ENCODE measurements at places on chromosomes 12 and 14. TPM values are rescaled to one million over a fixed set of nuclear protein-coding genes. Genes with fewer than 3 reads are reported as not detected.

DNA sequence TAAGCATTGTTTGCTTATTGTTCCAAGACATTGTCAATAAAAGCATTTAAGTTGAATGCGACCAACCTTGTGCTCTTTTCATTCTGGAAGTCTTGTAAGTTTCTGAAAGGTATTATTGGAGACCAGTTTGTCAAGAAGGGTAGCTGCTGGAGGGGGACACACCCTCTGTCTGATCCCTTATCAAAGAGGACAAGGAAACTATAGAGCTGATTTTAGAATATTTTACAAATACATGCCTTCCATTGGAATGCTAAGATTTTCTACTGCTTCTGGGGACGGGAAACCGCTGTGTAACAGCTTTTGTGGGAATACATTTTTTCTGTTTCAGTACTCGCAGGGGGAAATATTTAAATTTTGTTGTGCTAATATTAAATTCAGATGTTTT, 3.5 kb downstream of the FOS start:
- DNase-seq, result no peak

- DNase-seq, result no peak
Measured at GRCh38 chr12:32181498-32182175, 75.0 kb downstream of the BICD1 start.

GRCh38 chr12:82896979-82897378, 210.3 kb downstream of the TMTC2 start:
- DNase-seq, result no peak

- no peak for DNase-seq
Measured at GRCh38 chr12:50282721-50283228, 545 bp downstream of the LIMA1 start.

GRCh38 chr12:124653169-124653931, 85.9 kb upstream of the NCOR2 start:
- no peak for DNase-seq

DNA sequence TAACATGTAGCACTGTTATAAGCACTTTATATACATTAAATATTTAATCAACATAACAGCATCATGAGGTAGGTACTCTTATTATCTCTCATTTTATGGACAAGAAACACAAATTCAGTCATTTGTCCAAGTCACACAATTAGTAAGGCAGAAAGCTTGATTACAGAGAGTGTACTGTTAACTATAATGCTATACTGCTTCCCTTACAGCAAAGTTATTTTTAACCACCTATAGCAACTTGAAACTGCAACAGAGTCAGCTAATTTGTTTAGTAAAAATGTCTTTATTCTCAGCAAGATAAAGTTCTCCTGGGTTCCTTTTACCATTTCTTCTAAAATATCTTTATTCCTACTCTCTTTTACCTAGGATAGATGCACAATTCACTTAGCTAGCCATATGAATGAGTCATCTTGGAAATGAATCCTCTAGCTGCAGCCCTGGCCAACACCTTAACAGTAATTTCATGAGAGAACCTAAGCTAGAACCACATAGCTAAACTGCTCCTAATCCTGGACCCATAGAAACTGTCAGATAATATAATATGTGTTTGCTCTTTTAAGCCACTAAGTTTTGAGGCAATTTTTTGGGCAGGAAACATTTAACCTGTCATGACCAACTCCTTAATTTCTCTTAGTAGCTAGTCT, 90.2 kb upstream of the HECTD1 start:
- no peak for DNase-seq

DNA sequence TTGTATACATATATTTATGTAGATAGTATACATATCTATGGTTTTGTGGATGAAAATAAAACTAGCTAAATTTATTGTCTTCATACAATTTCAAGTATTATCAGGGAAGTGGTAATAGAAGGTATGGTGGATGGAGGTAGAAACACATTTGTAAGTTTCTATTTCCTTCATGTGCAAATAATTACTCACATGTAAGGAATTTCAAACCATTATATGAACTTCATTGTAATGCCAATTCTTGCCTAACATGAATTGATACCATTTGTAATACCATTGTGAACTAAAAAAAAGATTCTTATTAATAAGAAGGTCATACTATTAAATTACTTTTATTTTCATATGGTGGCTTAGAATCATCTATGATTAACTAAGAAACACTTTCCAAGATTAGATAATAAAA, 20.1 kb upstream of the PPFIA2 start:
- no peak for DNase-seq

DNA sequence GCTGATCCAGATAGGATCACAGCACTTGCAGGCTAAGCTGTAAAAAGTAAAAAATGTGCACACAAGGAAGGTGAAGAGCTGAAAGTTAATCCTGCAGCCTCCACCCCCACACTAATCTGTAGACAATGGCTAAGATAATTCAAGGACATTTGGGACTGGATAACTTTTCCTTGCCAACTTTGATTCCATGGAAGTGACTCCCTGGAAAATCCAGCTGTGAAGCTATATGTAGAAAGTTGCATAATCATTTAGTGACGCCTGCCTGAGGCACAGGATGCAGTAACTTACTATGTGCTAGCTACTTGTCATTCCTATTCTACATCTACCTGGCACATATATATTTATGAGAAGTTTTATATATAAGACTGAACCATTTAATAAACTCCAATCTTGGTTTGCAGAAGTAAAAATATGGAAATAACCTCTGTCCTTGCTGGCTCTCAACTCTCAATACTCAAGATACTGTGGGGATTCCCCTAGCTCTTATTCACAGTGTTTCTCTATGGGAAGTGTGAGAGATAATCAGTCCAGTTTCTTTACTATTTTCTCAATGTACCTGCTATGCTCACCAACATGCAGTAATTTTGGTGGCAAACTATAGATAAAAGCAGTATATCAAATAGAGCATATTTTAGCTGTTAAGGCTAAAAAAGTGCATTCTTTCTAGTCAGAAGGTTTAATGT, 14.8 kb downstream of the LDHB start:
- DNase-seq, result no peak

- no peak for DNase-seq
Measured at GRCh38 chr12:132433641-132434395, 56.1 kb upstream of the FBRSL1 start.

DNA sequence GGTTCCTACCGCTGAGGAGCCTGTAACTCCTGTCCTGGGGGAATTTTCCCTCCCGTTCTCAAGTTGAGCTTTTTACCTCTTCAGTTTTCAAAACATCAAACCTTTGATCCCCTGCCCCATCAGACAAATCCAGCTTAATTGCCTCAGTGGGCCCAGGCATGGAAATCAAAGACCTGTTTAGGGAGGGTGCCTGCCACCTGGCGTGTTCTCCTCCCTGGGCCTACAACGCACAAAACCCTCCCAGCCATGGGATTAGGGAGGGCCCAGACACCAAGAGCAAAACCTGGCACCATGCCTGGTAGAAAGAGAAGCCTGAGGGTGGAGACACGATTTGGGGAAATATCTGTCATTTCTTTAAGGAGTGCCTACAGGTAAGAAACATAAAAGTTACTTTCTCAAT, 672.9 kb downstream of the BCL11B start:
- no peak for DNase-seq

- DNase-seq, result no peak
Measured at GRCh38 chr14:21536418-21537089, 10.4 kb upstream of the SALL2 start.

DNA sequence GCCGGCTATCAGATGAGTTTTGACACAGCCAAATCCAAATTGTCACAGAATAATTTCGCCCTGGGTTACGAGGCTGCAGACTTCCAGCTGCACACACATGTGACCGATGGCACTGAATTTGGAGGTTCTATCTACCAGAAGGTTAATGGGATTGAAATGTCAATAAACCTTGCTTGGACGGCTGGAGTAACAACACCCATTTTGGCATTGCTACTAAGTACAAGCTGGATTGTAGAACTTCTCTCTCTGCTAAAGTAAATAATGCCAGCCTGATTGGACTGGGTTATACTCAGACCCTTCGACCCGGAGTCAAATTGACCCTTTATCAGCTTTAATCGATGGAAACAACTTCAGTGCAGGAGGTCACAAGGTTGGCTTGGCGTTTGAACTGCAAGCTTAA, 100.2 kb upstream of the EVL start:
- DNase-seq, result no peak

- DNase-seq, result no peak
Measured at GRCh38 chr12:8508910-8509841, 4.1 kb upstream of the CLEC4D start.

DNA sequence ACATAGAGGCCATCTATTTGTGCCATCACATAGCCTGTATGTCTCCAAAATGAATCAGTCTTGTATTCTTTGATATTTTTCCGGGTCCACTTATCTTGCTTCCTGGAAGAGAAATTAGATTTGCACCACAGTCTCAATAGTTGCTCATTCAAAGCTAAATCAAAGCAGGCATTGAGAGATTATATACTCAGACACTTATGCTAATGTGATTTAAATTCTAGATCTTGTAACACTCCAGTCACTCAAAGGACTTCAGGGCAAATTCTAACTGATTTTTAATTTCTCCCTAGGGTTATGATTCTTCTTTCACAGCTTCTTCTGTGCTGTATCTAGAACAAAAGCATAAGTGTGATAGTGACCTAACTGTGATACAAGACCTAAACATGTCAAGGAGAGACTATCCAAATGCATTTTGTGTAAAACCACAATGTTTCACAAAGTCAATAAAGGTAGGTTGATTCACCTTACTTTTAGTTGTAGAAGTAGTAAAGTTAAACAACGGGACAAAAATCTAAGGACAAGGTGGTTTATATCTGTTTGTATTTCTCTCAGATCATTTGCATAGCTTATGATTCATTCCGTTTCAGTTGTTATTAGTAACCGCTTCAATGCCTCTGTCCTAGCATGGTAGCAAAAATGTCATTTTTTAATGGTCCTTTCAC, 26.8 kb downstream of the PLBD1 start:
- DNase-seq, result no peak

DNA sequence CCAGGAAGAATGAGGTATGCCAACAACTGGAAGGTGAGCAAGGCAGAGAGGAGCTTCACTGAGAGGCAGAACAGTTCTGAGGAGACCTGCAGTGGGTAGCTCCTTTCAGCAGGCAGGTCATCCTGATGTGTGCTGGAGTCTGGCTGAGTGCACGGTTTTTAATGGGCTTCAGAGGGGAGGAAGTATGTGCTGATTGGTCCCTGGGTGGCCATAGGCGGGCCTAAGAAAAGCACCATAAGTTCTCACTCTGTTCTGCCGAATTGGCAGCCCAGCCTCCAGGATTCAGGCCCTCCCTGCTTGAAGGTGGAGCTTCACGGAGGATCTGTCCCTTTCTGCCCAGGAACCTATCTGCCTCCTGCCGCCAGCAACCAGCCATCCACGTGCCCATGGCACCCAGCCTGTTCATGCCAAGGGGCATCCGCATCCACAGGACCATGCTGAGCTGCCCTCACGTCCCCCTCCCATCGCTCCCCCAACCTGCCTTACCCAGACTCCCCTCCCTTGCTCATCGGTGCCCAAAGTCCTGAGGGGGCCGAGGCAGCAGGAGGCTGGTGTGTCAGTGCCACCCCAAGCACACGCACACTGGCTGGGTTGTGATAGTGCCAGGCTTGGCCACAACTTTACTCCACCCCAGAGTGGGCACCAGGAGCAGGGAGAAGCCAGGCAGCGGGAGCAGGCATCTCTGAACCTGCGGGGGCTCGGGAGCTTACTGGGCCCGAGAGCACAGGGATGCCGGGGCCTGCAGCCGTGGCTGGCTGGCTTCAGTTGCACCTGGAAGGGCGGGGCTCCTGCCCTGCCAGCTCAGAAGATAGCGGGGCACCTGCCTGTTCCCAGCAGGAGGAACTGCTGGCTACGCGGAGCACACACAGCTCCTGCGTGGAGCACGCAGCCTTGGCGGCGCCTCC, 608.4 kb upstream of the FOXG1 start:
- DNase-seq, result no peak

DNA sequence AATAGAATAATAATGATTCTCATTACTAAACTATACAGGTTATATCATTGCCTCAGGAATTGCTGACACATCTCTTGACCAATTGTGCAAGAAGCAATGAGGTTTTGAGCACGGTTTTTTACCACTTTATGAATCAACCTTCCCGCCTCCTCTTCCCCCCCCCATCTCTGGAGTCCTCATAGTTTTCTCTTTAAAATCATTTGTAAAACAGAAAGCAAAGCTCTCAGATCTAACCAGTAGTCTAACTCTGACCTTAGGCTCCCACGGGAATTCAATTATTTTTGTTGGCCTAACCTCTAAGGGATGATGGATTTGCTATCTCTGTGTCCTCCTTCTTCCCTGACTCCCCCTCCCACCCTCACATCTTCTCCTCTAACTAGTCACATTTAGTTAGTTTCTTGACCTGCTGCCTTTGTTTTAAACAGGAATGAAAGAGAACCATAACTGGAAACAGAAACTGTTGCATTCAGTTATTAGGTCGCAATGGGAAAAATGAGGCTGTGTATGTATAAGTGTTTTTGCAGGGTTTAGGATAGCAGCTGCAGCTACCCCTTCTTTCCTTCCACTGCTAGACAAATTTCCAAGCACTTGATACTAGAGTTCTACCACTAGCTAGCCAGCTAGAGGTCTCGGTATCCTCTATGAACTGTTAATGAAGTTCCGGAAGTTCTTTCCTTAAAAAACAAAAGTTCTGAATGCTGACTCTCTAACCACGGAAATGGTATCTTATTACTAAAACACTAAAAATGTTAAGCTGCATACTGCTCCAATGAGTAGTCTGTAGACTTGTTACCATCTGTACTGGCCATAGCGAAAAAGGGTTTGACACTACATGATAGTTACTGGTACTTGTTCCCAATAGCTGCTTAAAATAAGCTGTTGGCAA, 65.4 kb downstream of the TAOK3 start:
- peak; percentile 94 for DNase-seq

DNA sequence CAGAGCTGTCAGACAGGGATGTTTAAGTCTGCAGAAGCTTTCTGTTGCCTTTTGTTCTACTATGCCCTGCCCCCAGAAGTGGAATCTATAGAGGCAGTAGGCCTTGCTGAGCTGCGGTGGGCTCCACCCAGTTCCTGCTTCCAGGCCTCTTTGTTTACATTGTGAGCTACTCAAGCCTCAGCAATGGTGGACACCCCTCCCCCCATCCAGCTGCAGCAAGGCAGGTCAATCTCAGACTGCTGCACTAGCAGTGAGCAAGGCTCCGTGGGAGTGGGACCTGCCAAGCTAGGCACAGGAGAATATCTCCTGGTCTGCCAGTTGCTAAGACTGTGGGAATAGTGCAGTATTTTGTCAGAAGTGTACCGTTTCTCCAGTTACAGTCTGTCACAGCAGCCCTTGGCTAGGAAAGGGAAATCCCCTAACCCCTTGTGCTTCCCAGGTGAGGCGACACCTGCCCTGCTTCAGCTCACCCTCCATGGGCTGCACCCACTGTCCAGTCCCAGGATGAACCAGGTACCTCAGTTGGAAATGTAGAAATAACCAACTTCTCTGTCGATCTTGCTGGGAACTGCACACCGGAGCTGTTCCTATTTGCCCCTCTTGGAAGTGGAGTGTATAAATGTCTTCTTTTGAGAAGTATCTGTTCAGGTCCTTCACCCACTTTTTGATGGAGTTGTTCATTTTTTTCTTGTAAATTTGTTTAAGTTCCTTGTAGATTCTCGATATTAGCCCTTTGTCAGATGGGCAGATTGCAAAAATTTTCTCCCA, 213.5 kb upstream of the SLC38A2 start:
- DNase-seq, result peak; percentile 33

Gene MYO1H
- total RNA-seq, result not detected

Gene CATSPERB
- total RNA-seq, result not detected

Gene RD3L
- not detected for total RNA-seq

Gene WNT1
- not detected for total RNA-seq

Gene OASL
- total RNA-seq, result 4.3 TPM

Gene CCDC88C
- 0.06 TPM for total RNA-seq

Gene PPP4R4
- 0.19 TPM for total RNA-seq

Measured in LHCN-M2 (cell line).